ENCODE measurements at places on chromosomes 1 and 21. TPM values are rescaled to one million over a fixed set of nuclear protein-coding genes. Genes with fewer than 3 reads are reported as not detected.

The SLC6A17 gene
- total RNA-seq: not detected

DNA sequence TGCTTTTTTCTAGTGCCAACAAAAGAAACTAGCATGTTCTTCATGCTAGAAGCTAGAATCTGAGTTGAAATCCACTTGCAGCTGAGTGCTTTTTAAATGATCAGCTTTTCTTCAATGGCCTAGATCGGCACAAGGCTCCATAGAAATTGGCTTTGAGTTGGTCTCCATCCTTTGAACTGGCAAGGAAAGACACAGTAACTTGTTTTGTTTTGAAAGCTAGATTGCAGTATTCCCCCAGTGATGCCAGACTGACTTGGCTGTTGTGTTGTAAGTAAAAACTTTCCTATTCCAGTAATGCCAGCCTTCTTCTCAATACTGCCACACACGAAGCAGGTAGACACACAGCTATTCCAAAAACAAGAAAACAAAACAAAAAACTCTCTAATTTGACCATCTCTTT, 139.1 kb downstream of the FMN2 start:
- no peak for DNase-seq

DNA sequence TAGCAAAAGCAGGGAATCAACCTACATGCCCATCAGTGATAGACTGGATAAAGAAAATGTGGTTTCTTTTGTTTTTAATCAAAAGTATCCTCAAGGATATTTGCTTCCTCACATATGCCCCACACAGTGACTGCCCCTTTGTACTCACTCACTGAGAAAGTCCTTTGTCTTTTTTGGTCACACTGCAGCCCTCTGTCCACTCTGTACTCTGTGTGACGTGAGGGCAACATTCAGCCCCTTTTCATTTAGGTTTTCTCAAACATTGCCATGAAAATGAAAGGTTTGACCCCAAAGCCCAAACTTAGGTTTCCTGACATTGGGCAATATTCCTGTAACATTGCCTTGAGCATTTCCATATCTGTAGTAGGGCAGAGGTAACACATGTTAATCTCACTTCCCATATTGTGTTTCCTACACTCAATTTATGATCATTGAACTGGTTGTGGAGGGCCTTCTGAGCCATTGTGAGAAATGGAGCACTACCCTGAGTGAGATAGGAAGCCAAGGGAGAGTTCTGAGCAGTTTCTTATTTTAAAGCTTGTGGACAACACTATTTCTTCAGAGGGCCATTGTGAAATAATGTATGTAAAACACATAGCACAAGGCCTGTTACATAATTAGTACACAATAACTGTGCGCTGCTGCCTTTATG, 501.9 kb upstream of the C1orf87 start:
- no peak for DNase-seq

DNA sequence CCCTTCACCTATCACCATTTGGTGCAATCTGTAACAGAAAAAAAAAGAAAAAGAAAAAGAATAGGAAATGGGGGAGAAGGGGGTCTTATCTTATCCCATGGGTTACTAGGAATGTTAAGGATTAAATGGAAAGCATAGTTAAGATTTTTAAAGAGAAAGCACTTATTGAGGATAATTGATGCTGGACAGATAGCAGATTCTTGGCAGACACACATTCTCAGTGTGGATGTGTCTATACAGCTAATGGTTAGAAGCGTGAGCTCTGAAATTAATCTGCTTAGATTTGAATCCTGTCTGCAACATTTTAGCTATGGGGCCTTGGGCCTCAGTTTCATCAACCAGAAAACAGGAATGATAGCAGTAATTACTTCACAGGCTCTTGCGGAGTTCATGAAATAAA, 67.1 kb downstream of the SSBP3 start:
- DNase-seq: no peak

DNA sequence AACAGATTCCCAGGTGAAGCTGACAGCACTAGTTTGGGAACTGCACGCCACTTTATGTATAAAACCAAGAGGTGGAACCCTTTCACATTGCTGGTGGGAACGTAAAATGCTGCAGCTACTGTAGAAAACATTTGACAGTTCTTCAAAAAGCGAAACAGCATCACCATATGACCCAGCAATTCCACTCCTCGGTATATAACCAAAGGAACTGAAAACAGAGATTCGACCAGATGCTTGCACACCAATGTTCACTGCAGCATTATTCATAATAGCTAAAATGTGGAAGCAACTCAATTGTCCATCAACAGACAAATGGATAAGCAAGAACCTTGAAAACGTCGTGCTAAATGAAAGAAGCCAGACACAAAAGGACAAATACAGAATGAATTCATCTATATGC, 17.5 kb downstream of the RSPH1 start:
- DNase-seq: no peak

GRCh38 chr1:115426231-115426771, 88.3 kb upstream of the NGF start:
- DNase-seq: no peak

GRCh38 chr1:10415211-10415930, 14.9 kb upstream of the CENPS start:
- DNase-seq: no peak
